ENCODE measurements at places on chromosomes 1 and 21.

DNA sequence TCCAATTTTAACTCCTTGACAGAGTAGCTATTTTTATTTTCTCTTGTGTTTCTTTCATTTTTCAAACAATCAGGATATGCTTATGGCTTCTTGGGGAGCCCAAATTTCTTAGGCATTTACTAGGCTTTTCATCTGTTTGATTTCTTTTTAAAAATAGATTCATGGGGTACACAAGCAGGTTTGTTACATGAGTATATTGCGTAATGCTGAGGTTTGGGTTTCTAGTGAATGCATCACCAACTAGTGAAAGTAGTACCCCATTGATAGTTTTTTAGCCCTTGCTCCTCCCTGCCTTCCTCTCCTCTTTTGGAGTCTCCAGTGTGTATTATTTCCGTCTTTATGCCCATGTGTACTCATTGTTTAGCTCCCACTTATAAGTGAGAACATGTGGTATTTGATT is 190.7 kb downstream of the CENPF start:
- DNase-seq: no peak

DNA sequence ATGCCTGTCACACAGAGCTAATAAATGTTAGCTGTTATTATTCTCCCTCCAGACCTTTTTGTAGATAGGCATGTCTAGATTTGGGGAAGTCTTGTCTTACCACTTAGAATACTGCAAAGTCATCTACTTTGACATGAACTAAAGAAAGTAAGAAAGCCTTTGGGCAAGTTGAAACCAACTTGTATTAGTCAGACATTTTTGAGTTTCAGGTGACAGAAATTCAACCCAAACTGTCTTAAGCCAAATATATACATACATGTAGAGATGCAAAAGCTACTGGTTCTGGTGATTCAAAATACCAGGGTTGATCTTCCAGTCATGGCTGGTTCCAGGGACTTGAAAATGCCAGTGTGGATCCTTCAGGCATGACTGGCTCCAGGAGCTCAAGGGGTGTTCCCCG is 276.8 kb upstream of the TMEM51 start:
- no peak for DNase-seq

DNA sequence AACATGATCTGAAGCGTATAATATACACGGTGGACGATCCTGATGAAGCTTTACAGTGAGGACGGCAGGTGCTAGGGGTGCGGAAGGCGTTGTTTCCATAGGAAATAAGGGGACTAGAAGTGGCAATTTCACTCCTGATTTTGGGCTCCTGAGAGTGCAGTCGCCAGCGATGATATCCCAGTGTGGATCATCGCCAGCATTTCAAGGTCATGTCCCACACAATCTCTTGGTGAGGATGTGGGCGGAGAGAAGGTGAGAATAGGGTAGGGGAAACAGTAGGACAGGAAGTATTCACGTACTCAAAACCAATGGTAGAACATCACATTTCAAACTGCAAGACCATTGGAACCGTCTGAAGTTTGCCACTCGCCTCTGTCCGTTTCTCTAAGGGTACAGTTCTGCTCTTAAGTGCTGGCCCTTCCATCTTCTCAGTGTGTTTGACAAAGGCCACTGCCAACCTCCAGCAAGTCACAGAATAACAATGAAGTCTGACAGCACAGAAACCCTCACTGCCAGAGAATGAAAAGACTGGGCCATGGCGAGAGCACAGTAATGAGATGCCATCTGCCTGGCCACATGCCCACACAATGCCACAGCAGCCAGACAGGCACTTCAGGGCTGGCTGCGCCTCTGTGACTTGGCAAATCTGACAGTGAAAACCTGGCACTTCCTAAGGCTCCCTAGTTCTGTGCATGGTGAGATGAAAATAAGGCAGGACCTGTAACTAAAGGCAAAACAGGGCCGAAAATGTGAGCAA is 27.9 kb downstream of the PCSK9 start:
- no peak for DNase-seq

GRCh38 chr21:24881506-24881905 is 725.8 kb downstream of the MRPL39 start:
- DNase-seq: no peak

GRCh38 chr1:206703661-206704060 is 19.0 kb downstream of the MAPKAPK2 start:
- DNase-seq: no peak

- no peak for DNase-seq
These were observed 35.6 kb upstream of the PCBP3 start for GRCh38 chr21:45607909-45608295.

DNA sequence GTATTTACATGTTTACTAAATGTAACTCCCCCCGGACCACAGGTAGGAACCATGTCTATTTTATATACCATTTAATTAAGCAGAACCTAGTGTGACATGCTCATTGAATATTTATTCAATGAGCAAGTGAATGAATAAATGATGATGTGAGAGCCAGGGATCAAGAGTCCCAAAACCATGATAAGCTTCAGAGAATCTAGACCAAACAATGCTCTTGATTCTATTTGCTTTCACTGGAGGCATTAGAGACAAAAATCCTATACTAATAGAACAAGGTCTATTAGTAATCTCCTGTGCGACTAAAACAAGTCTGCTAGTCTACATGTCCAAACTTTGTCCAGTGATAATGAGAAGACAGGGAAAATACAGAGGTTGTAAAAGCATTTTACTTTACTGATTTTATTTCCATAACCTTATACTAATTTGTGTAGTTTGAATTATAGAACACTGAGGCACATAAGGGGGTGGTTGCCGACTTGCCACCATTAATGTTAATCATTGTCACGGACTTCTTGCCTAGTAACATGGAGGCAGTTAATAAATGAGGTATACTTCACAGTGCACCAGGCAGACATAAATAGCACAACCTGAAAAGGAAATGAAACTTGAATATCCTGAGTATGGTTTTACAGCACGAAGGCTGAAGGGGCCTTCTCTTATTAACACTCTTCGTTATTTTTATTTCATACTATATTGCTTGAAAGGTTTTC is 69.8 kb downstream of the TBX15 start:
- no peak for DNase-seq

DNA sequence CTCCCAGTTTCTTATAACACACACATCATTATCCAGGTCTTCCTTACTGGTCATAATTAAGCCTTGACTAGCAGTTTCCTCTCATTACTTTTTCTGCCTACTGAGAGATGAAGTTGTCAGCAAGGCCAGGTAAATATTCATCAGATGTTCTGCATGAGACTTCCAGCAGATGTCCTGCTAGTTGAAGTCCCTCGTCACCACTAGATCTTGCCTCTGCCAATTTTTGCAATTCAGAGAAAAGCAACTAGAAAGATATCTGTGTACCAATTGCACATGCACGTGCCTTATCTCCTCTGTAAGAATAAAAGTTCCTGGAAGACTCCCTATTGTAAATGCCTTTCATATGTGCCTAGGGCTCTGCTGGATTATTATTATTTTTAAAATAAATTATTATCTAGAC is 18.3 kb downstream of the ACKR1 start:
- no peak for DNase-seq

DNA sequence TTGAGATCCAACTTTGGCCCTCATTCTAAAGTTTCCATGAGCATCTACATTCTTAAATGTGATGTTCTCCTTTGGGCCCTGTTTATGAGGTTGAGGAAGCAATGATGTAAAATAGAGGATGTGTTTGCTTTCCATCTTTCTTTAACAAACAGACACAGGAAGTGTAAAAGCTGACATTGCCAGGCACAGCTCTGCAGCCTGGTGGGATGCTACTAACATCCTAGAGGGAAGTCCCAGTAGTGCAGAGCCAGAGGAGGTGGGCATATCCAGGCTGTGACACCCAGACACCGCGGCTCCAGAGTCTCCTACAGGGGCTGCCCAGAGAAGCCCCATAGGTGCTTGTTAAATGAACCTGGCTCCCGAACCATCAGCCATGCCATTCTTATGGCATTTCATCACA is 16.2 kb downstream of the OLFML2B start:
- DNase-seq: no peak

- no peak for DNase-seq
These were observed 11.6 kb upstream of the BSDC1 start for GRCh38 chr1:32405672-32406467.

DNA sequence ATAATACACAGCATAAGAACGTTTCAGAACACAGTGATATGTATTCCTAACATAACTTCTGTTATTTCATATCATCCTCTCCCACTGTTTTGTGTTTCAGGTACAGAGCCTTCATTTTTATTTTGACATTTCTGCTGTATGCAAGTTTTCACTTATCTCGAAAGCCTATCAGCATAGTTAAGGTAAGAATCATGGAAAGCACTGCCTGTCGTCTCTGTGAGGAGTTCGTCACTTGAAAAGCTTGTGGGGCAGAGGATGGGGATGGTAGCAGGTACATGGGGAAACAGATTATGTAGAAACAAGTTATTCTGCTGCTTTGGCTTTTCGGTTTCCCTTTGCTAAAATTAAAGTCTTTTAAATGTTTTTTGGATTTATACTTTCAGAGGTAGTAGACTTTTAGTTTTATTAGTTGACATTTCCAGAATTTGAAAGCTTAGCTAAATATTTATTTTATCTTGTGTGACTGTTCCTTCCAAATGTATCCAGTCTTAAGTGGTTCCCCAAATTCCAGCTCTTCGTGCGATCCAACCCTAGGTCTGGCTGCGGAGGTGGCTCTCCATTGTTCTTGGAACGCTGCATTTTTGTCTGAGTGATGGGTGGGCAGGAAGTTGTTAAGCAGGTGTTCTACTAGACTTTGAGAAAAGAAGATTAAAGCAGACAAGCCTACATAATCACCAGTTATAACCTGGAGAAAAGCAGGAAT is 12.2 kb downstream of the SLC37A1 start:
- no peak for DNase-seq

All from GM04504 (cell line).